ENCODE measurements at places on chromosomes 1 and 21. TPM values are rescaled to one million over a fixed set of nuclear protein-coding genes. Genes with fewer than 3 reads are reported as not detected.

Gene SYT14
- total RNA-seq, result 0.27 TPM

Gene WNT4
- total RNA-seq, result 0.36 TPM

Gene COX20
- total RNA-seq, result 132 TPM

Gene SETSIP
- not detected for total RNA-seq

Gene IGSF21
- 0.83 TPM for total RNA-seq

Gene LCE3E
- not detected for total RNA-seq

Gene ANGPTL7
- total RNA-seq, result 3.3 TPM

Gene ELAVL4
- total RNA-seq, result 2.6 TPM

Gene SPRR2F
- total RNA-seq, result not detected

Gene CYP4B1
- total RNA-seq, result 43.1 TPM

Gene CENPF
- total RNA-seq, result 1.9 TPM

Gene MEX3A
- 0.36 TPM for total RNA-seq

Gene CD1C
- total RNA-seq, result 1.1 TPM

Gene DCLRE1B
- 4.3 TPM for total RNA-seq

Gene CCDC185
- not detected for total RNA-seq

Gene PHTF1
- 22.7 TPM for total RNA-seq

Gene GPR37L1
- under 0.01 TPM for total RNA-seq

Gene SLAMF9
- total RNA-seq, result not detected

Gene COL8A2
- total RNA-seq, result 4.8 TPM

Gene JAM2
- 13.0 TPM for total RNA-seq

Gene NR0B2
- not detected for total RNA-seq

Gene KRTAP10-10
- not detected for total RNA-seq

Gene SLC1A7
- 0.83 TPM for total RNA-seq

Gene PGLYRP4
- not detected for total RNA-seq
